ENCODE measurements at places on chromosomes 12 and 14. TPM values are rescaled to one million over a fixed set of nuclear protein-coding genes. Genes with fewer than 3 reads are reported as not detected.

The PTCSC3 gene
- total RNA-seq, result not detected

The SPIC gene
- total RNA-seq, result not detected

The LRRC10 gene
- total RNA-seq, result not detected

The ADCY4 gene
- 2.3 TPM for total RNA-seq

The EXOC3L4 gene
- total RNA-seq, result not detected

The PLD4 gene
- 0.16 TPM for total RNA-seq

The TTLL5 gene
- 28.8 TPM for total RNA-seq

The REM2 gene
- total RNA-seq, result 0.28 TPM

The RSRC2 gene
- total RNA-seq, result 107 TPM

The RFC5 gene
- total RNA-seq, result 61.9 TPM

The PAX9 gene
- total RNA-seq, result not detected

The KRT72 gene
- not detected for total RNA-seq

The CLEC2B gene
- 5.0 TPM for total RNA-seq

The IFNG-AS1 gene
- not detected for total RNA-seq

The USP5 gene
- 134 TPM for total RNA-seq

The SNRPF gene
- total RNA-seq, result 77.2 TPM

GRCh38 chr14:64407329-64407728 lies 19.2 kb downstream of the MTHFD1 start:
- no peak for DNase-seq
- H3K4me3 ChIP-seq, result no peak overlapping the region
- H3K27me3 ChIP-seq, result no peaks in the 10 kb centered on the region
- H3K36me3 ChIP-seq, result peaks cover 72% of the 10 kb centered on the region

GRCh38 chr12:115740586-115741155 lies 536.8 kb downstream of the MED13L start:
- H3K27me3 ChIP-seq, result no peaks in the 10 kb centered on the region
- DNase-seq, result no peak
- H3K36me3 ChIP-seq, result no peaks in the 10 kb centered on the region
- no peak overlapping the region for H3K4me3 ChIP-seq
- no peak overlapping the region for H3K27ac ChIP-seq

- no peaks in the 10 kb centered on the region for H3K27me3 ChIP-seq
- no peaks in the 10 kb centered on the region for H3K36me3 ChIP-seq
These were observed 116.4 kb downstream of the NTF3 start for GRCh38 chr12:5548152-5548943.

DNA sequence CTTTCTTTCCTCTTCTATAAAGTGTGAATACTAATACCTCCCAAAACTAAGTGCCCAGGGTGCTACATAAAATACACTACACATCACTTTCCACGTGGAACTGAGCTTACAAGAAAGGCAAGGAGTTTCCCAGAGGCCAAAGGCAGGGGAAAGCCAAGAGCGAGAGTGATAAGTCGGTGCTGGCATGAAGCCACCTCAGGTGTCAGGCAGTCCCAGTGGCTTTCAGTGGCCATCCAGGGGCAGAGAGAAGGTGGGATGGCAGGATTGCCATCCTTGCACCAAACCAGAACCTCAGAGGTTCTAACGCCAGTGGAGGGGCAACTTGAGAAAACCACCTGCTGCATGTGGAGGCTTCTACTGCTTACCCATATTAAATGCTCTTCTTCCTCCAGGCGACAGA lies 79.7 kb upstream of the DIO3 start:
- DNase-seq, result no peak
- H3K27ac ChIP-seq, result no peak overlapping the region
- H3K36me3 ChIP-seq, result no peaks in the 10 kb centered on the region
- H3K4me1 ChIP-seq, result no peaks in the 10 kb centered on the region
- no peak overlapping the region for H3K4me3 ChIP-seq

GRCh38 chr12:6941782-6942181 lies 1.8 kb upstream of the RNU7-1 start:
- H3K36me3 ChIP-seq, result peaks cover 35% of the 10 kb centered on the region
- H3K27ac ChIP-seq, result no peak overlapping the region
- H3K4me3 ChIP-seq, result no peak overlapping the region
- no peak for DNase-seq
- peaks cover 34% of the 10 kb centered on the region for H3K4me1 ChIP-seq

GRCh38 chr14:91356181-91356763 lies 61.3 kb downstream of the CCDC88C start:
- peaks cover 65% of the 10 kb centered on the region for H3K36me3 ChIP-seq
- DNase-seq, result no peak
- no peaks in the 10 kb centered on the region for H3K27me3 ChIP-seq

GRCh38 chr12:99087278-99087677 lies 442.2 kb downstream of the APAF1 start:
- no peak overlapping the region for H3K27ac ChIP-seq
- no peaks in the 10 kb centered on the region for H3K36me3 ChIP-seq
- H3K4me1 ChIP-seq, result no peaks in the 10 kb centered on the region

- no peak for DNase-seq
- H3K4me1 ChIP-seq, result peaks cover 10% of the 10 kb centered on the region
- H3K27ac ChIP-seq, result no peak overlapping the region
- H3K27me3 ChIP-seq, result peaks cover 1% of the 10 kb centered on the region
- no peak overlapping the region for H3K4me3 ChIP-seq
These were observed 12.0 kb upstream of the RNU6-7 start for GRCh38 chr14:32189811-32190210.

- peaks cover 20% of the 10 kb centered on the region for H3K27me3 ChIP-seq
- no peak overlapping the region for H3K4me3 ChIP-seq
- H3K27ac ChIP-seq, result peak overlapping the region; percentile 5
- H3K36me3 ChIP-seq, result peaks cover 11% of the 10 kb centered on the region
- peaks cover 23% of the 10 kb centered on the region for H3K4me1 ChIP-seq
- DNase-seq, result peak; percentile 67
These were observed 20.3 kb upstream of the AMN1 start for GRCh38 chr12:31749024-31749704.

GRCh38 chr12:88325816-88326189 lies 183.7 kb downstream of the TMTC3 start:
- no peaks in the 10 kb centered on the region for H3K4me1 ChIP-seq
- H3K4me3 ChIP-seq, result no peak overlapping the region
- H3K27ac ChIP-seq, result no peak overlapping the region
- no peak for DNase-seq
- peaks cover 5% of the 10 kb centered on the region for H3K27me3 ChIP-seq

DNA sequence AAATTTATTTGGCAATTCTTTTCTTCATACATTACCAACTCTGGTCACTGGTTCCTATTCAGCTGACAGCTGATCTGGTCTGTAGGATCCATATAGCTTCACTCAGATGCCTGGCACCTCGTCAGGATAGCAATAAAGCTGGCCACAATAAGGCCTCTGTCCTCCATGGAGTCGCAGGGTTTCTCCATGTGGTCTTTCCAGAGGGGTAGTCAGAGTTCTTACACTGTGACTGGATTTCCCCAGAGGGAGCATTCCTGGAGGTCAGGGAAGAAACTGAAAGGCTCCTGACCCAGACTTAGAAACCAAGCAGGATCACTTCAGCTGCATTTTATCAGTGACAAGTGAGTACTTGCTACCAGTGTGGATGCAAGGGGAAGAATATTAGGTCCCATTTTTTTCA lies 34.9 kb upstream of the SIX1 start:
- H3K36me3 ChIP-seq, result no peaks in the 10 kb centered on the region
- DNase-seq, result no peak
- H3K4me1 ChIP-seq, result peaks cover 1% of the 10 kb centered on the region
- H3K4me3 ChIP-seq, result no peak overlapping the region

GRCh38 chr14:96686126-96686525 lies 111.1 kb upstream of the VRK1 start:
- H3K27ac ChIP-seq, result no peak overlapping the region
- DNase-seq, result no peak
- no peak overlapping the region for H3K4me3 ChIP-seq
- no peaks in the 10 kb centered on the region for H3K27me3 ChIP-seq
- no peaks in the 10 kb centered on the region for H3K36me3 ChIP-seq
- H3K4me1 ChIP-seq, result no peaks in the 10 kb centered on the region

DNA sequence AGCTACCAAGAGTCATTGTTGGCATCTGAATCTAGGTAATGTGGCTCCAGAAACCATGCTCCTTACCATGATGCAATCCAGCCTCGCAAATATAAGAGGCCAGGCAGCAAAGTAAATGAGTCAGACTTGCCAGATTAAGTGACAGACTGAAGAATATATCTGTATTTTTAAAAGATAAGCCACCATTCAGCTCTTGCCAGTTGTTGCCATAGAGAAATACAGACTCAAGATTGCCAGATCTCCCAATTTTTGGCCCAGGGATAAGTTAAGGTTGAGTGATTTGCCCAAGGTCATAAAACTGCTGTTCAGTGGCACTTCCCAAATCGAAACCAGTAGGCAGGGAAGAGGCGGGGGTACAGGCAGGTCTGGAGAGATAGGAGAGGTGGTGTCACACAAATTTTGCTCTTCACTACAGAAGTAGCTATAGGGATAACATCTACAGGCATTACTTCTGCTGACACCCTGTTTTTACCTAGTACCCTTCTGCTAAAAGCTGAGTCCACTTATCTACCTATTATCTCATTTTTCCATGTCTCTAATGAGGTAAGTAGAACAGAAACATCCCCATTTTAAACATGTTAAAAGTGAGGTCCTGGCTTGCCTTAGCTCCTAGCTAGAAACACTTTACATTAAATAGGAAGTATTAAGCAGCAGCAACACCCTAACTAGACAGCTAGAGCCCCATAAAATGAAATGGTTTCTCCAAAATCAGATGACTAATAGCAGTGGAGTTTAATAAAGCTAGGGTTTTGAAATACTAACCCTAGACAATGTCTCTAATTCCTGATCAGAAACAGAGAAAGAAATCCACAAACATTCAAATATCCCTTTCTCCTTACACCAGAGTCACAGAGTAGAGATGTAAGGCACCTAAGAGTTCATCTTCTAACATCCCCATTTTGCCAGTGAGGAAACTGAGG lies 19.5 kb downstream of the DCAF5 start:
- no peaks in the 10 kb centered on the region for H3K27me3 ChIP-seq
- no peak overlapping the region for H3K4me3 ChIP-seq
- peaks cover 8% of the 10 kb centered on the region for H3K36me3 ChIP-seq
- no peak overlapping the region for H3K27ac ChIP-seq

- H3K36me3 ChIP-seq, result no peaks in the 10 kb centered on the region
- H3K4me3 ChIP-seq, result no peak overlapping the region
- no peak for DNase-seq
- peaks cover 7% of the 10 kb centered on the region for H3K4me1 ChIP-seq
- H3K27me3 ChIP-seq, result peaks cover 2% of the 10 kb centered on the region
These were observed 43.1 kb downstream of the AKAP6 start for GRCh38 chr14:32372154-32372553.

- H3K4me1 ChIP-seq, result peaks cover 24% of the 10 kb centered on the region
- H3K36me3 ChIP-seq, result peaks cover 88% of the 10 kb centered on the region
- H3K27me3 ChIP-seq, result no peaks in the 10 kb centered on the region
- H3K27ac ChIP-seq, result peak overlapping the region; percentile 96
- DNase-seq, result no peak
- peak overlapping the region; percentile 94 for H3K4me3 ChIP-seq
These were observed 729 bp upstream of the GAPDH start for GRCh38 chr12:6533653-6533922.

- no peak overlapping the region for H3K27ac ChIP-seq
- no peaks in the 10 kb centered on the region for H3K4me1 ChIP-seq
- no peak overlapping the region for H3K4me3 ChIP-seq
- no peak for DNase-seq
- no peaks in the 10 kb centered on the region for H3K36me3 ChIP-seq
- H3K27me3 ChIP-seq, result no peaks in the 10 kb centered on the region
These were observed 1153.6 kb downstream of the FLRT2 start for GRCh38 chr14:86683561-86683960.

DNA sequence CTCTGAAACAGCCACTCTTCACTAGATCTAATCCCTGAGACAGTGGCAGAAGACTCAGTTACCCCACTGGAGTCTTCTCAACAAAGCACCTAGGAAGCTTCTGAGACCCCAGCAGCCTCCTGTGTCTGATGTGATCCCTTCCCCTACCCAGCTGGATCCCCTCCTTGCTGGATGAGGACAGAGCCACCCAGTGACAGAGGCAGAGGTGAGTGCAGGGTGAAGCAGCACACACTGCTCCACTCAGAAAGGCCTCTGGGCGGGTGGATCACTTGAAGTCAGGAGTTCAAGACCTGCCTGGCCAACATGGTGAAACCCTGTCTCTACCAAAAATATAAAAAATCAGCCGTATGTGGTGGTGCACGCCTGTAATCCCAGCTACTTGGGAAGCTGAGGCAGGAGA lies 2.7 kb downstream of the SPRYD3 start:
- peaks cover 19% of the 10 kb centered on the region for H3K4me1 ChIP-seq
- H3K4me3 ChIP-seq, result no peak overlapping the region
- H3K27me3 ChIP-seq, result no peaks in the 10 kb centered on the region
- peaks cover 52% of the 10 kb centered on the region for H3K36me3 ChIP-seq
- no peak overlapping the region for H3K27ac ChIP-seq
- DNase-seq, result no peak

DNA sequence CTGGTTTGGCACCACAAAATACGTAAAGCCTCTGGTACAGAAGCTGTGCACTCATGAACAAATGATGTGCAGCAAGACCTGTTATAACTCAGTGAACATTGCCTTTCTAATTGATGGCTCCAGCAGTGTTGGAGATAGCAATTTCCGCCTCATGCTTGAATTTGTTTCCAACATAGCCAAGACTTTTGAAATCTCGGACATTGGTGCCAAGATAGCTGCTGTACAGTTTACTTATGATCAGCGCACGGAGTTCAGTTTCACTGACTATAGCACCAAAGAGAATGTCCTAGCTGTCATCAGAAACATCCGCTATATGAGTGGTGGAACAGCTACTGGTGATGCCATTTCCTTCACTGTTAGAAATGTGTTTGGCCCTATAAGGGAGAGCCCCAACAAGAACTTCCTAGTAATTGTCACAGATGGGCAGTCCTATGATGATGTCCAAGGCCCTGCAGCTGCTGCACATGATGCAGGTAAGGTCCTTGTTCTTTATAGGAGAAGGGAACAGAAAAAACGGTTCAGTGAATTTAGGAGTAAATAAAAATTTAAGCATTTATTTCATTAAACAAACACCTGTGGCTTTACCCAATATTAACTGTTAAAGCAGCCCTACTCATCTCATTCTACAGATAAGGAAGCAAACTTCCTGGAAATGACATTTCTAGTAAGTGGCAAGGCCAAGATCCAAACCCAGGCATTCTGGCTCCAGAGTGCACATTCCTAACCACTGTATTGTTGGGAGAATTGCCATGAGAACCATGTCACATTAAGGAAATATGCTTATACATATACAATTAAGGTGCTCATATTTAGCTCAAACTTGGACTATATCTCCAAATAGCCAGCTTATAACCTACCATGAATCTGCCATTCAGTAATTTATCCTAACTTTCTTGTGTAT lies 11.7 kb downstream of the COCH start:
- DNase-seq, result no peak
- H3K27ac ChIP-seq, result no peak overlapping the region
- no peaks in the 10 kb centered on the region for H3K27me3 ChIP-seq
- peaks cover 9% of the 10 kb centered on the region for H3K4me1 ChIP-seq
- H3K36me3 ChIP-seq, result no peaks in the 10 kb centered on the region
- H3K4me3 ChIP-seq, result no peak overlapping the region

- peak overlapping the region; percentile 82 for H3K27ac ChIP-seq
- peak overlapping the region; percentile 66 for H3K4me3 ChIP-seq
- no peaks in the 10 kb centered on the region for H3K36me3 ChIP-seq
- H3K27me3 ChIP-seq, result peaks cover 5% of the 10 kb centered on the region
- DNase-seq, result no peak
These were observed 439.8 kb upstream of the OR4E1 start for GRCh38 chr14:22113401-22113800.

GRCh38 chr14:24224618-24225071 lies 7.5 kb downstream of the NEDD8 start:
- DNase-seq, result no peak
- no peaks in the 10 kb centered on the region for H3K27me3 ChIP-seq
- H3K27ac ChIP-seq, result no peak overlapping the region
- no peak overlapping the region for H3K4me3 ChIP-seq
- peaks cover 19% of the 10 kb centered on the region for H3K4me1 ChIP-seq

All from activated T-helper 2 cell treated with anti-CD3 and anti-CD28 coated beads, Interferon-gamma antibody, Interleukin-2, Interleukin-4, amounts not matched to agents 10 μg/mL and 5 μg/mL and 100 μg/mL, durations not matched to agents 14 hours and 24 hours and 36 hours (primary cell).